ENCODE measurements at places on chromosomes 5 and 9.

- DNase-seq: no peak
These were observed 148.4 kb downstream of the TENT4A start for GRCh38 chr5:6861667-6862066.

GRCh38 chr9:2620919-2621721, 467 bp upstream of the VLDLR start:
- DNase-seq: peak; percentile 90

- DNase-seq: no peak
These were observed 48.9 kb downstream of the RASEF start for GRCh38 chr9:83013867-83014605.

DNA sequence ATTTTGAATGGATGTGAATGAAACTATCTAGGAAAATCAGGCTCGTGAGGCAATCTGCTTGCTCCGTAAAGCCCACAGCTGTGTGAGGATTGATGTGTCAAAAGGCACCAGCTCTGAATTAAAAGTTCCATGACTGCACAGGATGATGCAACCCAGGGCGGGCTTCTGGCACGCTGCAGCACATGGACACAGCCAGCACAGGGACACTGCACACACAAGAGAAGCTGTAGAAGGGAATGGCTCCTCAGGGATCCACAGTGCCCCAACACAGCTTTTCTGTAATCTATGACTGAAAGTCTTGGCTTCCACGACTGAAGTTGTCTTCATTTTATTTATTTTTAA, 151.0 kb downstream of the GCNT1 start:
- DNase-seq: no peak

- DNase-seq: no peak
These were observed 36.7 kb downstream of the MTREX start for GRCh38 chr5:55344392-55344992.

DNA sequence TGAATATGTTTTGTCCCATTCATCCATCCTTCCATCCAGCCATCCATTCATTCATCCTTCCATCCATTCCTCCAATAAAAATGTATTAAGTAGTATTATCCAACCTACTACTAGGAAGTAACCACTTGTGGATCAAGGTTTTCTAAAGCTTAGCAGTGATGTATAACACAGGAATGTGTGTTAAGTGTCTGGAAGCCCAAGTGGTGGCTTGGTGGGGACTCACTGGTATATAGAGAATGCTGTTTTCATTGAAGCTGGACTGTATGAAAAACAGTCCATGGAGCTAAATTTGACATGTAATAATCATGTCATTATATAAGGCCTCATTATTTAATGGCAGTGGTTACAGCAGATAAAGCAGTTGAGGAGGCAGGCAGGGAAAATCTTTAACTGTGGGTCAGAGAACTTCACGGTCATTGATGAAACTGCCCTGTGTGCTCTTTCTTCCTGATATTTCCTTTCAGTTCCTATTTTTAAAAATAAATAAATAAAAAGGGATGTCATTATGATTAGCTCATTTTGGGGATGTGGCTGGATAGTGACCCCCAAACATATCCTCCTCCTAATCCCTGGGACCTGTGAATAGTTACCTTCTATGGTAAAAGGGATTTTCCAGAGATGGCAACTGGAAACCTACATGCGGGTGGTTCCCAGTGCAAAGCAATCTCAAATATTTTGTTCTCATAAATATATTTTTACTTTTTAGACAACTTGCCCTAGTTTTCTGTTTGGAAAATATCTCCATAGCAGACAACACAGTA, 82.3 kb downstream of the DAPK1 start:
- no peak for DNase-seq

GRCh38 chr9:36864491-36865410, 169.3 kb downstream of the PAX5 start:
- DNase-seq: no peak

DNA sequence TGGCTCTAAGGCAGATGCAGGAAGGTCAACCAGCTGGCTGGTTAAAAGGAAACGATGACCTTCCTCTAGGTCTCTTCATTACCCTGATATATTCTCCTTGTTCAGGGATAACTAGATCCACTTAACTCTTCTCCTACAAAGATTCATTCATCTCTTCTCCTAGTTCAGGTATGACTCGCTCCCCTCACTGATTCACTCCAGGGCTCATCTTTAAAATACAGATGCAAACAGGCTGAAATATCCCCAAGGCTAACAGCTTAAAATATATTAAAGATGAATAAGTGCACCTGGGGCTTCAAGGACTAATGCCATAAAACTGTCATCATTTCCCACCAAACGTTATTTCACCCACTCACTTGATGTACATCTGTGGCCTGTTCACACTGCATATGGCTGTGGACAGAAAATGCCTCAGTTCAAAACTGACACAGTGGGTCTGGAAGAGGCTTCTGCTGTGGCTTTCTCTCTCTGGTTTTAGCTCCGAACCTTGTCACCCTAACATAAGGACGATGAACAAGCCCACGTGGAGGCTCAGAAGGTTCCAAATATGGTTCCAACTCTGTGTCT, 366.9 kb downstream of the DEPDC1B start:
- no peak for DNase-seq

DNA sequence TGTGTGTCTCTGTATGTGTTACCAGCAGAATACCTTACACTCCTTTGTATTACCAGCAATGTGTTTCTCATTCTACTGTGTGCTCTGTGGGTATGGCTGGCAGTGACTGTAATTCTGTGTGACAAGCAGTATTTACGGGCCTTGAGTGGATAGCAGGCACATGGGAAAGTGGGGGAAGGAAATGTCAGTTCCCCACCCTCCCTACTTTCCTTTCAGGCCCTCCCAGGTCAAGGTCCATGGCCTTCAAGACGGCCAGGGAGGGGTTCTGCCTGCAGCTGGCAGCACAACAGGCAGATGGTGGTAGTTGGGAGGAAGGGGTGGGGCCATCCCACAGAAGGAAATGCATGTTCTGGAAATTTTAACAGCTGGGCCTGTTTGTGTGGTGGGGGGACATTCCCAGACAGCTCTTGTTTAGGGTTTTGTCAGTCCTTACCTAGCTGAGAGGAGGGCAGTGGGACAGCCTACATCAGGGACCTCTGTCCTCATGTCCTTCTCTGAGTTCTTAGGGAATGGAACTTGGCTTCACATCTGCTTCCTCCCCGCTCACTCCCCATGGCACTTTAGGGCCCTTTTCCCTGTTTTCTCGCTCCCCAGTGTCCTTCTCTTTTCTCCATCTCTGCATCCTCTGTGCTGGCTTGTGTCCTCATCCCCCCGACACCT, 14.6 kb upstream of the TNIP1 start:
- peak; percentile 36 for DNase-seq

GRCh38 chr5:159497221-159497620, 166.9 kb upstream of the IL12B start:
- DNase-seq: no peak

DNA sequence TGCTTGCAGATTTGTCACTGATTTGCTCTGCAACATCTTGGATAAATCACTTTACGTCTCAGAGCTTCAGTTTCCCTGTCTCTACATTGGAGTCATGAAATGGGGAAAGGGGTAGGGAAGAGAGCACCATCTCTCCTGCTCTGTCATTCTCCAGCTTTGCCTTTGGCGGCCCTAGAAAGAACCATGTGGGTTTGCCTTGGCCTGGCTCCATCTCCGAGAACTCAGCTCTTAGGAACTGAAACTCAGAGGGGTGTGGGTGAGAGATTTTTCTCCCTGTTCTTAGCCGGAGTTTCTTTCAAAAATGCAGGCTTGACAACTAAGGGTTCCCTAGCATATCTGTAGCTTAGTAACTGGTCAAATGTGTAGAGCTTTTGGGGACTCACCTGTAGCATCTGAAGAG, 123.5 kb downstream of the SMARCA2 start:
- DNase-seq: no peak

DNA sequence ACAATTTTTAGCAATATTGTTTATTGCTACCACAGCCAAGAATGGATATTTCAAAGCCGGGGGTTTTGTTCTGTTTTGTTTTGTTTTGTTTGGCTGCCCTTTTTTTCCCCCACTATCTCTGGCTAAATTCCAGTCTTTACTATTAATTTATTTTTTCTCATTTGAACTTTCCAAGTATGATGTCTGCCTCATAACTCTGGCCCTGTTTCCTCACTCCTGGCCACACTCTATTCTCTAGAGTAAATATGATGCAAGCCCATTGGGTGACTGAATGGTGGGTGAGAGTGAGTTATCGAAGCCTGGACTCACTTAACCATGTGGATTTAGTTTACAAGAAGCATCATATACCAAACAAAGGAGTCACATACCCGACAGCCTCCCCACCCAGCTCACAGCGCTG, 41.9 kb downstream of the WDR36 start:
- peak; percentile 29 for DNase-seq

DNA sequence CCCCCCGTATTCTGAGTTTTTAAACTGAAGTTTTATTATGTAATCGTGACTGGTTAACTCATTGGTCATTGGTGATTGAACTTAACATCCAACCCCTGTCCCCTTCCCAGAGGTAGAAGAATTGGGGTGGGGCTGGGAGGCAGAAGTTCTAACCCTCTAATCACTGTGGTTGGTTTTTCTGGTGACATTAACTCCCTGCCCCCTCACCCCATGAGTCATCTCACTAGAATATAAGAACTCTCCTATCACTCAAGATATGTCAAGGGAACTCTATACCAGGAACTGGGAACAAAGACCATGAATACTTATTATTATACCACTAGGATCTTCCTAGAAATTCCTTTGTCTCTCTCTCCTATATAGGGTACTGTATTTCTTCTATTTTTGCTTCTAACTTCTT, 52.3 kb upstream of the CAVIN4 start:
- DNase-seq: no peak

Measured in right kidney (tissue), 9 donors.